Activated CD4-positive, CD25-positive, alpha-beta regulatory T cell (primary cell): ENCODE measurements at places on chromosomes 13 and 19.

GRCh38 chr19:5225486-5226345, 114.9 kb downstream of the PTPRS start:
- no peak for DNase-seq

- DNase-seq: peak; percentile 35
Measured at GRCh38 chr13:40665126-40666044, 1.1 kb downstream of the FOXO1 start.

GRCh38 chr19:49287141-49287770, 37.7 kb downstream of the SLC6A16 start:
- DNase-seq: no peak

GRCh38 chr13:22967669-22968068, 213.1 kb upstream of the SGCG start:
- DNase-seq: no peak
